Fibroblast of skin of back (primary cell): ENCODE measurements at places on chromosomes 1 and 21.

GRCh38 chr1:81635816-81636215 lies 164.9 kb upstream of the ADGRL2 start:
- peak; percentile 20 for DNase-seq

- DNase-seq = no peak
These were observed 484.1 kb upstream of the VAMP3 start for GRCh38 chr1:7287013-7287412.

DNA sequence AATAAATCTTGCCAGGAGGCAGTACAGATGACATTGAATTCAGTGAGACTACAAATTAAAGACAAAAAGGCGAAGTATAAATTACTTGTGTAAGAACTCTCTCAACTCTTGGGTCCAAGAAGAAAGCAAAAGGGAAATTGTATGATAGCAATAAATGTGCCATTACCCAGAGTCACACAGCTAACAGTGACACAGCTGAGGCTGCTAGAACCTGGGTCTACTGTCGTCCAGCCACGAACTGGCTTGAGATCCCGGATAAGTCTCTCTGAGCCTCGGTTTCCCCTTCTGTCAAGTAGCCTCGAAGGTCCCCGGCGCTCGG lies 362 bp upstream of the ROR1 start:
- no peak for DNase-seq

DNA sequence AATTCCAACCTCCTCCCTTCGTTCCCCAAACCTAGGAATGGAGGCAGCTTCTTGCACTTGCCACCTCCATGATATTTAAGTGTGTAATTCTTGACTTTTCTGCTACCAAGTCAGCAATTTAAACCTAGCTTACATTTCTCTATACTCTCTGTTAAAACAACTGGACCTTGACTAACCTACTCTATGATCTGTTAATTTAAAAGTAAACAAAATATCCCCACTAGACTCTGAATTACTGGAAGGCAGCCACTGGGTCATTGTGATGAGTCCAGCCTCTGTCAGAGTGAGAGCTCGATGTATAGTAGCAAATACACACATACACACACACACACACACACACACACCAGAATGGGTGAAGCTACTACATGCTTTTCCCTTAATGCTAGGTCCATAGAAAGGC lies 40.0 kb upstream of the DHCR24 start:
- no peak for DNase-seq

GRCh38 chr21:16579538-16579937 lies 849.8 kb downstream of the USP25 start:
- DNase-seq = no peak

DNA sequence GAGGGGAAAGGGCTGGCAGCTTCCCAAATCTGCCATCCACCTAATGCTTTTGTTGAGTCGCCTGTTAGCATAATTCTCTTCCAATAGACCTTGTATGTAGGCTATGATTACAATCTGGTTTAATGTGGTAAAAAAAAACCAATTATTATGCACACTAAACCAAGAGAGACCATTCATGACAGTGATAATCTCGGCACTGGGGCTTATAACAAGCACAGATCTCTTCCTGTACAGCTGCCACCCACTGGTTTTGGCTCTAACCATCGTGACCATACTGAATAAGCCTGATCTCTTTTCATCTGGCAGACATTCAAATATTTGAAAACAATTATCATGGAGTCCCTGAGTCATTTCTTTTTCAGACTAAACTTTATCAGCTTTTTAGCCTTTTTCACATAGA lies 12.0 kb upstream of the SYT14 start:
- peak; percentile 84 for DNase-seq

DNA sequence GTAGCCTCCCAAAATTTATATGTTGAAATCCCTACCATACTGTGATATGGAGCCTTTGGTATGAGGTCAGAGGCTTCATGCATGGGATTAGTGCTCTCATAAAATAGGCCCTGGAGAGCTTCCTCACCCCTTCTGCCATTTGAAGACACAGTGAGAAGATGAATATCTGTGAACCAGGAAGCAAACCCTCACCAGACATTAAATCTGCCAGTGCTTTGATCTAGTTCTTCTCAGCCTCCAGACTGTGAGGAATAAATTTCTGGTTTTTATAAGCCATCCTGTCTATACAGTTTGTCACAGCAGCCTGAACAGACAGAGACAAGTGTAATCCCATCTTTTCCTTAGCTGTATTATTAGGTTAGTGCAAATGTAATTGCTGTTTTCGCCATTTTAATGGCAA lies 88.4 kb downstream of the OLFML2B start:
- no peak for DNase-seq

DNA sequence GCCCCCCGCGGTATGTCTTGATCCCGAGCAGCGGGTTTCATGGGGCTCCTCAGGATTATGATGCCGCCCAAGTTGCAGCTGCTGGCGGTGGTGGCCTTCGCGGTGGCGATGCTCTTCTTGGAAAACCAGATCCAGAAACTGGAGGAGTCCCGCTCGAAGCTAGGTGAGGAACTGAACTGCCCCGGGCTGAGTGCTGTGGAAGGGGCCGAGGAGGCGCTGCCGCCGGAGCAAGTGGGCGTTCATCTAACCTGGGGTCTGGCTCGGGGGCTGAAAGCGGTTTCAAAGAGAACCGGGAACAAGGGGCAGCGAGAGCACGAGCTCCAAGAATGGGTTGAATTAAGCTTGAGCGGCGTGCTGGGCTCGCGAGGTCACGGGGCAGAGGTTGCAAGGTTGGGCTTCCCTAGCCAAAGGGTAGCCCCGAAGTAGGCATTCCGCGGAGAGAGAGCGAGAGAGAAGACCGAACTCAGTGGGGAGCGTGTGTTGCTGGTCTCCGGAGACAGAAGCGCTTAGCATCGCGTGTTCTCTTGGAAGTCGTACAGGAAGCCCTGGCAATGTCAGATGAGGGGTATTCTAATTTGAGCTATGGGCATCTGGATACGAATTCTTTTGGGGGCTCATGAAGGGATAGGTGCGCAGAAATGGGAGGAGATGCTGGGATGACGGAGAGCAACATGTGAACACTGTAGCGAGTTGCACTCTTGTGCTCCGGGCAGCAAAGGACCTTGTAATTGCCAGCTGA lies 732 bp downstream of the HS2ST1 start:
- peak; percentile 54 for DNase-seq

- peak; percentile 92 for DNase-seq
These were observed 121.2 kb downstream of the EPHB2 start for GRCh38 chr1:22831729-22832413.

DNA sequence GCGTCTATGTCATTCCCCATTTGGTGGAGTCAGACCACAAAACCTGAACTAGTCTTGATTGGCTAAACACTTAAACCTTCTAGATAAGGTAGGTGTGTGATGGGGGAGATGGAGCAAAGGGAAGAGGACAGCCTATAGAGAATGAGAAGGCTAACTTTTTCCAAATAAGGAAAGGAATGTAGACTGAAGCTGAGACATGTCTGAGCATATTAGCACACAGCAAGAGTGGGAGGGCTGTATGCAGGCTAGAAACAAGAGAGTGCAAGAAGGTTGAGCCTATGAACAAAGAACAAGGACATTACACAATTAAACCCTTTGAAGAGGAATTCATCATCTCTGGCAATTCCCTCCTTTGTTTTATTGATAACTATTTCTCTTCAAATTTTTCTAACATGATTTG lies 89.2 kb upstream of the OLFM3 start:
- DNase-seq = peak; percentile 5

DNA sequence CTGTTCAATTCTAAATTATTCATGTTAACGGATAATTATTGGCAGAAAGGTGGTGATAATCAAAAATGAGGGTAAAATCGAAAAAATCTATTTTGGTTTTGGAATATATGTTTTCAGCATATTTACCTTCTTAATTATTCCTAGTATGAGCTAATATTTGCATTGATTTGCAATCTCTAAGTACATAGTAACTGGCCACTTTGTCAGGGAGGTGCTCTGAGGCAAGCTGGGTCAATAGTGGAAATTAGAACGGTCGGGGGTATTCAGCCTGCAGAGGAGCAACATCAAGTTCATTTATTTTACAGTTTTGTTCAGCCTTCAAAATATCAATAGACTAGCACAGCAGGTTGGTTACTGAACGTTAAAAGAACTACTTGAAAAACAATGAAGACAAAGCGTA lies 1.8 kb downstream of the OTUD7B start:
- no peak for DNase-seq

DNA sequence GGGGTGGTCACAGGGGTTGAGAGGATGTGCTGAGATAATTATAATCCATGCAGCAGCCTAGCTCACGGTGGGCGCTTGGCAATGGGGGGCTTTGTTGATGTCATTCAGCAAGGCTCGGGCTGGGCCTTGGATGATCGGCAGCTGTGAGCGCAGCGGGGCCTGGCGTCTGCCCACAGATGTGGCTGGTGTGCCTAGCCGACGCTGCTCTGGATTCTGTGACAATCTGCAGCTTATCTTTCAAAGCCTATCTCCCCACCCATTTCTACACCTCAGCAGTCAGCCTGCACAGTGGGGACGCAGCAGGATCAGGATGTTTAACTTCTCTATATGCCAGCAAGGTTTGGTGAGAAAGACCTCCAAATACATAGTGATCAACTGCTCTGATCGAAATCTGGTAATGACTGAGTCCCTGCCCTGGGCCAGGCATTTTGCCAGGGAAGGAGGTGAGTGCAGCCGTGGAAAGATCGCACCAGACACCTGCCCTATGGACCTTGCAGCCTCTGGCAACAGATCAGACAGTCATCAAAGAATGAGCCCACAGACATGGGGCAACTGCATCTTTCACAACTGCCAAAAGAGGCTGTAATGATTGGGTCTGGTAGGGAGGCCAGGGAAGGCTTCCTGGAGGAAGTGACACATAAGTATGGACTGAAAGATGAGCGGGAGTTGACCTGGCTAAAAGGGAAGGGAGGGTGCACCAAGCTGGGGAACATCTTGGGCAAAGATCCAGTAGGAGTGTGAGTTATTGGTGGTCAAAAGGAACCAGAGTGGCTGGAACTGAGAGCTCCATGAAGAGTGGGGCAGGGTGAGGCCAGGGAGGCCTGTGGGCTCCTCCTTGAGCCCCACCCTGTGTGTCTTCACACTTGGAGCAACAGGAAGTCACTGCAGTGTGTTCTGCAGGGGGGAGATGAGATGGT lies 35.3 kb downstream of the EPHB2 start:
- peak; percentile 83 for DNase-seq

DNA sequence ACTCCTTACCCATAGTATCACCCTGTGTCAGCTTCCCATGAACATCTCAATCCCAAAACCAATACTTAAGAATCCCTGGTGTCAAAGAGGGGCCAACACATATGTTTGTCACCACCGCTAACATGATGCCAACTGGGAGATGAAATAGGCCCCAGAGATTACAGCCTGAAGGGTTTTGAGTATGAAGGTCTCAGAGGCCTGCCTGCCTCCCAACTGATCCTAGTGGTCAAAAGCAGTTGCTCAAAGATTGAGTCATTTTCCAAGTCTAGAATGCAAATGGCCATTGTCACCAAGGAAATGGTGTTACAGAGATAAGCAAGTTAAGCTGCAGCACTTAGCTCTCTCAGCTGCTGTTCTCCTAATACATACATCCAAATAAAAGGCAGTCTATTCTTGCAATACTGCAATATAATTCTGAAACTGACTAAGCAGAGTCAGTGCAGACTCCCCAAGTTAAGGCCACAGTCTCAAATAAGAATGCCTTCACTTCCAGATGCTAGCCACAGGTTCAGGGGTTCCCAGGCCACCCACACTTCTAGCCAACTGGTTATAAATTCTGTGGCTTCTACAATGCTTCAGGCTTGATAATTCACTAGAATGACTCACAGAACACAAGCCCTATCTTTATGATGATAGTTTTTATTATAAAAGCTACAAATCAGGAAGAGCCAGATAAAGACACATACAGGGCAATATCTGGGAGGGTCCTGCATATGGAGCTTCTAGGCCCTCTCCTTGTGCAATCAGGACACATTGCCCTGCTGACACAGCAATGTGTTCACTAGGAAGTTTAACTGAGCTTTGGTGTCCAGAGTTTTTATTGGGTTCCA lies 18.7 kb downstream of the DUSP10 start:
- DNase-seq = peak; percentile 46

- peak; percentile 72 for DNase-seq
These were observed 5.2 kb upstream of the FCER1G start for GRCh38 chr1:161209790-161210409.

- DNase-seq = no peak
These were observed 133.2 kb upstream of the KCNJ15 start for GRCh38 chr21:38123626-38124025.

DNA sequence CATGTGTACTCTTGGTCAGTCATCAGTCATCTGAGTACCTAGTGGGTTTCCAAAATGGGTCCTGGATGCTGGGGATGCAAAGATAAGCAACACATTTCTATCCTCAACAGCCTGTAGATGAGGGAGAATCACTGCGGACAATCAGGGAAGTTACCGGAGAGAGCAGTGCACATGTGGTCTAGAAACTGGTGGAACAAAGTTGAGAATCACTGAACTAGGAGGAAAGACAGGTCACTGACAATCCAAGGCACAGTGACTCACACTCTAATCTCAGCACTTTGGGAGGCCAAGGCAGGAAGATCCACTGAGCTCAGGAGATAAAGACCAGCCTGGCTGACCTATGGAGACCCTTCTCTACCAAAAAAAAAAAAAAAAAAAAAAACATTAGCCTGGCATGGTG lies 31.4 kb upstream of the LGALS8 start:
- DNase-seq = no peak

- no peak for DNase-seq
These were observed 1.4 kb upstream of the FNDC5 start for GRCh38 chr1:32872192-32872460.

DNA sequence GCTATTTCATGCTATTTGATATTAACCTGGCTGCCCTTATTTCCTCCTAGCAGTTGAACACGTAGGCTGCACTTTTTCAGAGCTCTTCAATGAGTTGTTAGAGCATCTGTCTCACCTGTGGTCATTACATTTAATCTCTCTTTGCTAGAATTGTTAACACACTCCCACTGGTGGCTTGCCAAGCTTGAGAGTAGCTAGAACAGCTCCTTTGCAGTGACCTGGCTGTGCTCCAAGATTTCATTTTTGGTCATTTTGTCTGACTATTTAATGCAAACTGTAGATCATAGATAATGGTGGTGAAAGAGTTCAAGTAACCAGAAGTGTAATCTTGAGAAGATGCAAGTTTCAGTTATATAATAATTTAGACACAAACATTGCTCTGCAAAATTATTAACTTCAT lies 105.6 kb downstream of the LRRC7 start:
- DNase-seq = no peak

DNA sequence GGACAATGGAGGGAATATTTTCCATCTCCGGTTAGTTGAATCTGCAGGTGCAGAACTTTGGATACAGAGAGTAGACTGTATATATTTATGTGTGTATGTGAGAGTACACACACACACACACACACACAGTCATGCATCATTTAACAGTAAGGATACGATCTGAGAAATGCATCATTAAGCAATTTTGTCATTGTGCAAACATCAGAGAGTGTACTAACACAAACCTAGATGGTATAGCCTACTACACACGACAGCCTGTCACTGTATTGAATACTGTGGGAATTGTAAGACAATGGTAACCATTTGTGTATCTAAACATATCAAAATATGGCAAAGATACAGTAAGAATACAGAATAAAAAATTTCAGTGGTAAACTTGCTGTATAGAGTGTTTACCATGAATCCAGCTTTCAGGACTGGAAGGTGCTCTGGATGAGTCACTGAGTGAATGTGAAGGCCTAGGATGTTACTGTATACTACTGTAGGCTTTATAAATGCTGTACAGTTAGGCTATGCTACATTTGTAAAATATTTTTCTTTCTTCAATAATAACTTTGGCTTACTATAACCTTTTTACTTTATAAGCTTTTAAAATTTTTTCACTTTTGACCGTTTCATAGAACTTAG lies 138.5 kb downstream of the ZZZ3 start:
- peak; percentile 46 for DNase-seq

GRCh38 chr1:151993734-151994496 lies at the start of gene S100A10:
Gene S100A10, minus strand, starts transcription at chr1:151993859. Its CDS starts 7,629 bp downstream, at chr1:151986230.
- DNase-seq = peak; percentile 85

- no peak for DNase-seq
These were observed 7.9 kb downstream of the RHEX start for GRCh38 chr1:206060844-206061243.
